ENCODE measurements at places on chromosomes 7 and 10. TPM values are rescaled to one million over a fixed set of nuclear protein-coding genes. Genes with fewer than 3 reads are reported as not detected.

Gene NPC1L1
- polyA plus RNA-seq: 3.2 TPM

GRCh38 chr7:98557538-98558031 lies 59.5 kb upstream of the NPTX2 start:
- DNase-seq: no peak

DNA sequence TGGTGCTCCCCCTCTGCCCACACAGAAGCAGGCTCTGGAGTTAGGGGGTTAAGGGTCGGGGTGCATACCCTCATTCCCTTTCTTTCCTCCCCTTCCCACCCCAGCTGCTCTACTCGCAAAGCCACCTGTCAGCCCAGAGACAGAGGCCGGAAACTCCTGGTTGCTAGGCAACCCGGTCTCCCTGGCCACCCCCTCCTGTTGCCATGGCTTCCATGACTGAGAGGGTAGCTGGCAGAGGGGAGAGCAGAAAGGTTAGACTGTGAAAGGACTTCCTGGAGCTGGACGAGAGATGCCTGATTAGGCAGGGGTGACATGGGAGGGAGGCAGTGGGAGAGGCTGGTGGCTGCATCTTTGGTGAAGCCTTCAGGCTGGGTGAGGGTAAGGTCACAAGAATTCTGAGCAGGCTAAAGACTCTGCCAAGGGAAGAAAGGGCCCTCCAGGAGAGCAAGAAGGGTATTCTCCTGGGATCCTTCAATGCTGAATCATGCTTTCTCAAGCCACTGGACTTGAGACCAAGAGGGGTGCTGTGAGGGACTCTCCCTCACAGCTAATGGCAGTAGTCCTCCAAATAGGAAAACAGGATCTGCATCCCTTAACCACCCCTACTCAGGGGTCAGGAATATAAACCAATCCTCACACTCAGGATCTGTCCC lies 5.4 kb downstream of the PSD start:
- DNase-seq: no peak

DNA sequence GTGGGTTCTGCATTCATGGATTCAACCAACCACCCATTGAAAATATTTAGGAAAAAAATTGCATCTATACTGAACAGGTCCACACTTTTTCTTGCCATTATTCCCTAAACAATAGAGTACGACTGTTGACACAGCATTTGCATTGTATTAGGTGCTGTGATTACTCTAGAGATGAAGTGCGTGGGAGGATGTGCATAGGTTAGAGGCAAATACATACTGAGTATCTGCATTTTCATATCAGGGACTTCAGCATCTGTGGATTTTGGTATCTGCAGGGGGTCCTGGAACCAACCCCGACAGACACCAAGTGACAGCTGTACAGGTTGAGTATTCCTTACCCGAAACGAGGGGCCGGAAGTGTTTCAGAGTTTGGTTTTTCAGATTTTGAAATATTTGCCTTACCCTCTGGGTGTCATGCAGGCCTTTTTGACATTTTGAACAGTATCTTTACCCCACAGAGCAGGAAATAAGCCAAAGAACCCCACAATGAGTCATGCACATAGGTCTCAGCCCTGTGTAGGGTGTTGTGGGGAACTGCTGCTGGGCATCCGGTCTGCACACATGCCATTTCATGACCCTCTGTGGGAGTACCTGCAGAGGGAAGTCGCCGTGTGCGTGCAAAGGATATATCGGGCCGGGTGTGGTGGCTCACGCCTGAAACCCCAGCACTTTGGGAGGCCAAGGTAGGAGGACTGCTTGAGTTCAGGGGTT lies 14.5 kb downstream of the NUDT5 start:
- DNase-seq: no peak

DNA sequence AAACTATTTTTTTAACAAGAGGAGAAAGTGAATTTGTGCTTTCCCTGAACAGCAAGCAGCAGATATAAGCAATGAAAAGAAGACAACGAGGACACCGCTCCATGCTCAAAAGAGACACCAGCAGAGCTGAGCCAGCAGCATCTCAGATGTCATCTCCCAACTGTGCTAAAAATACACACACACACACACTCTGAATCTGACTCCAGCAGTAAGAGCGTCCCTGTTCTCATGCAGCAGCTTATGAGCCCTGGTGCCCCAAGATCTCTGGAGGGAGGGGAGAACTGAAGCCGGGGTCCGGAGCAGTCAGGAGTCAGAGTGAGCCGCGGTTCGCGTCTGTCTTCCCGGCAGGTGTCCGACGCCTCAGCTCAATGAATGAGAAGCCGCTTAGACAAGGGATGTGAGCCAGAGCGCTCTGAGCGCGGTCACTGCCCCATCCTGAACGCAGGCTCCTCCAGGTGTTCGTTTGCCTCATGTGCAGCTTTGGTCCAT lies 49.2 kb downstream of the SVIL start:
- no peak for DNase-seq

- DNase-seq: no peak
Observed at GRCh38 chr7:41107938-41108448, 594.9 kb downstream of the INHBA start.
